Right lung (tissue), 10 donors: ENCODE measurements at places on chromosomes 6 and 20.

DNA sequence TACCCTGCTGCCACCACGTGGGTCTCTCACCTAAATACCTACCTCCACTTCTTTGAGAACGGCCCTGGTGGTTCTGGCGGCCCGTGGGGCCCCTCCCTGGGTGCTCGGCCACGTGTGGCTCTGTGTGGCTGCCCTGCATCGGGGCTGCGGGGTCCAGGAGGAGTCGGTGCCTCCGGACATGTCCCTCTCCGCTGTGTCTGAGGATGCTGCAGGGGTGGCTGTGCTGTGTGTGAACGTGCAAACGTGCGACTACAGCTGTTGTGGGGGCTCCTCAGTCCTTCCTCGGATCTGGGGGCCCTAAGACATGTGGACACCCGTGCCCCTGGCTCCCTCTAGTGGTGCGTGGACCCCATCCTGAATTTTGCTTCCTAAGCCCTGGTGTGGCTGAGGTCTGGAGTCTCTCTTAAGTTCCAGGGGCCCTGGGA is 691.8 kb downstream of the QKI start:
- no peak for DNase-seq

DNA sequence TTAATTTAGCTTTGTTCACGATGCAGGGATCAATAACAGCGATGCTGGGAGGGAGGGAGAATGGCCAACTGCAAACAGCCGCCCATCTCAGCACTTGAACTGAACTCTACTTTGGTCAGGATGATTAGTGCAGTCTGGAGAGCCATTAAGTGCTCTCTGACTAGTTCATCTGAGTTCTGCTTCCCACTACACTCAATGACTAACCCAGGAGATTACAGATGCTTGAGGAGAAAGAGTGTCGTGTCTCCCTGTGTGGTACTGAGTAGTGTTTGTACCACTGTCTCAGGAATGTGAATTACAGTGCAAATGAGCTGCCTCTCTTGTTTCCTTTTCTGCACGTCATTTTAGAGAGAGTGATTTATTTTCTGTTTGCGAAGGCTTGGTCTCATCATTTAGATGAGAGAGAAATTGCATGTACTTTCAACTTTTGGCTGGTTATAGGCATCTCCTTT is 23.5 kb downstream of the CARMIL1 start:
- peak; percentile 44 for DNase-seq

- no peak for DNase-seq
These were observed 354.5 kb upstream of the SYNCRIP start for GRCh38 chr6:85997206-85997605.

DNA sequence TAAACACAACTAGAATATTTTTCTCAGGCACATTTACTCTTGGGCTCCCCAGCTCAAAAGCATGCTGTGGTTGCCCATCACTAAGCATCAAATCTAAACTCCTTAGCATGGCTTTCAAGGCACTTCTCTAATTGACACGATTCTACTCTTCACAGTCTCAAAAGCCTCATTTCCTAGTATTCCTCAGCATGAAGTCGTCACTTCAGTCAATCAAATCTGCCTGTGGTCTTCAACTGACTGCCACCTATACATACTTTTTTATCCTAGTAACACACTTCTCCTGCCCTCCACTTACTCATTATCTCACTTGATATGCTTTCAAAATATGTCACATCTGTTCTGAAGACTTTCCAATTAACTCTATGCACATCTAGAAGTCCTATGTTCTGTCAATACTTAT is 110.3 kb downstream of the TBC1D32 start:
- DNase-seq: no peak

DNA sequence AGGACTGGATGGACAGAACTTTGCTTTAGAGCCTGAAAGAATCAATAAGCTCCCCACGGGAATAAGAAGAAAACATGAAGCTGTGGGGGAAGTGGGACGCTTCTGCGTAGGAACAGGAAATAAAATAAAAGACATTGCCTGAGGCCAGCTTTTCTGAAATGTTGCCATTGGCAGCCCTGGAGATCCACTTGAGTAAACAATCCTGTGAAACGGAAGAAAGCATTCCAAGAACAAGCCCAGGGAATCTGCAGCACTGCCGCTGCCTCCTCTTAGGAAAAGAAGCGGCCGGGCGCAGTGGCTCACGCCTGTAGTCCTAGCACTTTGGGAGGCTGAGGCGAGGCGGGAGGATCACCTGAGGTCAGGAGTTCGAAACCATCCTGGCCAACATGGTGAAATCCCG is 182.3 kb upstream of the RALGAPA2 start:
- peak; percentile 24 for DNase-seq

GRCh38 chr6:16712255-16712930 is 48.9 kb downstream of the ATXN1 start:
- no peak for DNase-seq

- DNase-seq: no peak
These were observed 1.2 kb downstream of the SPDEF start for GRCh38 chr6:34555007-34555322.

DNA sequence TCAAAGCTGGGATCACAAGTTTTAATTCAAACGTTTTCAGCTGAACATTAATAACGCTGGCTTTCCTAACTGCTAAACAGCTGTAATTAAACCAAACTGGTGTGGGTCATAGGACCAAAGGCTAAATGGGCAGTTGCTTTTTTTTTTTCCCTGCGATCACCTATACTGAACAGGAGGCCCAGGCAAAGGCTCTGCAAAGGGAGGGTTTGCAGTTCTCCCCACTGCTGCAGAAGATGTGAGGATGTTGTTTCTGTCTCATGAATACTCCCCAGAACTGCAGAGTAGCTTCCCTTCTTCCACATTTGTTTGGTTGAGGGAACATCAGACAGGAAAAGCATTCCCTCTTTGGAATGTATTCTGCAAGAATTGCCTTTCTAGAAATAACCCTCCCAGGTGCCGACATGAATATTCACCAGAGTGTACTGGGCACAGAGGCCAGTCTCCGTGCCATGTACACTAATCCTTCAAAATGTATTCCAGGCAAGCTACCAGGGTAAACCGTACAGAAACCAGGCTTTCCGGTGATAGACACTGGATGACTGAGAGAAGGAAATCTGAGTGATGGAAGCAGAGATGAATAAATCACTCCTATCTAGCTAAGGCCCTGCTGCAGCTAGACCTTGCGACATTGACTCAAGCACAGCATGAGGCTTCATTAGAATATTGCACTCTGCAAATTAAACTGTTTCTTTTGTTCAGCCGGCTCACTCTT is 370.1 kb downstream of the BTBD9 start:
- no peak for DNase-seq

DNA sequence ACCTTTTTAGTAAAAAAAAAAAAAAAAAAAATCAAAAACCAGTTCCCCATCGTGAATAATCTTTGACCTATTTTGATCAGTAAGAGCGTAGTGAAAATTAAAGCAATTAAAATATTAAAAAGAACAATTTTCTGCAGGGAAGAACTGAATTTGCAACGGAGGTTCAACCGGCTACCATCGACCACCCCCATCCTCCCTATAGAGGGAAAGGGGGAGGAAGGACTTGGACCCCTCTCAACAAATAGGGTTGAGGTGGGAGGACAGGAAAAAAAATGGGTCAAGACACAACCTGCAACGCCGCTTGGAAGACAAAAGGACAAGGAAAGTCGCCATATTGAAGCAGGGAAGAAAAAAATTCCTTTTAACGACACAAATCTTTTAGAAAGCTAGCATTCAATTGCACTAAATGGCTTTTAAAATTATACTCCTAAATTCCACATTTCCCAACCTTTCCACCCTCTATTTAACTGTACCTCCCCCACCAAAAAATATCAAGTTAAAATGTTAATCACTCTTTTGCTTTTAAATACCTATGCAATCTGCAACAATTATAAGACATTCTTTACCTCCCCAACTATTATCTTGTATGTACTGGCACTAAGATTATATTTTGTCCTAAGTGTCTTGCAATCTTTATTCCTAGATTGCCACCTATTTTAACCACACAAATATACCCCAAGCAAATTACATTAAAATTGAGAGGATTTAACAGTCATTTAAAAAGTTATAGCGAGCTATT is 1.7 kb downstream of the PPP1R10 start:
- DNase-seq: peak; percentile 75

- DNase-seq: no peak
These were observed 19.5 kb upstream of the RALGAPA2 start for GRCh38 chr20:20731945-20732296.

DNA sequence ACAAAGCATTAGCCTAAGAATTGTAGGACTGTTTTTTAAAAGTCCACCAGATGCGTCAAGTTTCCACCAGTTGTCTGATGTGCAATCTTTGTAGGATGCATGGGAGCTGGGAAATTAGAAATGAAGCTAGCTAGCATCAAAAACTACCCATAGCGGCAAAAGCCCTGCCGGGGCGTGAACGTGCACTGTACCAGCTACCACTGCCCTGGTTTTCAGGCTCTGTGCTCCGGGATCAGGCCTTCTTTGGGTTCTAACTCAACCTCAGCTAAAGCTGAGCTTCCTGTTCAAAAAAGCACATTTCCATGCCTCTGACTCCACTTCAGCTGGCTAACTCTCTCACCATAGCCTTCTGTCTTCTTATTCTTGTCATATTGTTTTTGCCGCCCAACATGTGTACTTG is 26.9 kb upstream of the FUCA2 start:
- no peak for DNase-seq

- DNase-seq: no peak
These were observed 8.6 kb downstream of the CD83 start for GRCh38 chr6:14126191-14126590.

GRCh38 chr6:83770910-83771309 is 62.0 kb upstream of the SNAP91 start:
- no peak for DNase-seq

- no peak for DNase-seq
These were observed 36.3 kb upstream of the CMTR1 start for GRCh38 chr6:37396571-37397180.

DNA sequence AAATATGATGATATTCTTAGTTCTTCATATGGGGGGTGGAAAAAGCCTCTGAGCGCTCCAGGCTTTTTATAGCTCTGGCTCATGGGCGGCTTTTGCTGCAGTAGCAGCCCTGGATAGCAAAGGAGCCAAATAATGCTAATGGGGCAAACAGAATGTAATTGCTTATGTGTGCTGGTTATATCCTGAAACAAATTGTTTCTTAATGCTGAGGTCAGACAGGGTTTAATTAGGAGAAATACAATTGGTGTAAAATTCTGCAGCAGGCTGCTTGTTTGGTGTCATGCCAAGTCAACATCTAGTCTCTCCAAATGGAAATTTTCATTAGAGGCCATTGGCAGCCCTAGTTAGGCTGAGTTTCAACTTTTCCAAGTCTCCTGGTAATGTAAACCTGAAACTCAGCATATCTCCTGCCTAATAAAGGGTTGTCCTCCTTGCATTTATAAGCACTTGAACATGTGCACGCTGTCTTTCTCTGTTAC is 530.1 kb upstream of the NOX3 start:
- DNase-seq: peak; percentile 86

GRCh38 chr6:165644586-165645266 is 18.3 kb downstream of the PDE10A start:
- no peak for DNase-seq

GRCh38 chr6:21792177-21792576 is 198.6 kb downstream of the SOX4 start:
- DNase-seq: no peak

DNA sequence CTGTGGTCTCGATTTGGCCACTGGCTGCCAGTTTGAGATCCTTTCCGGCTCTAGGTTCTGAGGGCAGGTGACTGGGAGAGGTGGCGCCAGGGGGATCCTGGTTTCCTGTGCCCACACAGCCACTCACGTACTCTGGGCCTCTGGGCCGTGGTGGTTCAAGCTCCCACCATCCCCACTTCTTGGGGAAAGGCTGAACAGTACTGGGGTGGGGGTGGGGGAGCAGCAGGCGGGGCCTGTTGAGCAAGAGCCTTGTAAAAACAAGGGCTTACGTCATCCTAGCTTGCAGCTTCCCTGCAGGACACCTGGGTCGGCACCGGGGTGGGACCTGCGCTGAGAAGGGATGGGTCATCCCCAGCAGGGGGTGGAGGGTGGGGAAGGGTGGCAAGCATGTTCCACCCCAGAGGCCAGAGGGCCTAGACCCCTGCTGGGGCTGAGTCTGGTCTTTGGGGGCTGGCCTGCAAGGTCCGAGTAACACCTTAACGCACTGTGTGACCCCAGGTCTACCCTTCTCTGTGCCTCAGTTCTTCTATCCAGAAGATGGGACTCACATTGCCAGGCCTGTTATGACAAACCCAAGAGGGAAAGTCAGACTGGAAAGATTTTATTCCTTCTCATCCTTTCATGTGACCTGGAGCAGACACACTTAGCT is 3.1 kb upstream of the CEBPB start:
- no peak for DNase-seq

GRCh38 chr6:15426901-15427300 is 181.0 kb downstream of the JARID2 start:
- no peak for DNase-seq

GRCh38 chr6:105210932-105211531 is 31.2 kb upstream of the POPDC3 start:
- DNase-seq: no peak

DNA sequence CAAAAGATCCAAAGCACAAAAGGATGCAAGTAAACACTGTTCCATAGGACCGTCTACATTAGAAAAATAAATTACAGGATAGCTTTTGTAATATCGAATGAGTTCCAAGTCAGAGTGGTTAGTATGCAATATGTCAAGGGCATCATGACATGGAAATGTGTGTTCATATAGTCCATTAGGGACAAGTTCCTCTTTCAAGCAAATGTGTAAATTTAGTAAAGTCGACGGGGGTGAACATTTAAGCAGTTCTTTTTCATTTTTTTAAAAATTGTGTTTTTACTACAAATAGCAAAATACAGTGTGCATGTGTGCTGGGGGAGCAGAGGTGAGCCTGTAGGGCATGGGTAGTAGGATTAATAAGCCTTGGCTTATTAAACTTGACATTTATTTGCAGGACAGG is 359.0 kb downstream of the ESR1 start:
- no peak for DNase-seq
